ENCODE measurements at places on chromosomes 2 and 18.
A peak's percentile ranks its signal among the peaks of the same experiment; 100 is the strongest.

DNA sequence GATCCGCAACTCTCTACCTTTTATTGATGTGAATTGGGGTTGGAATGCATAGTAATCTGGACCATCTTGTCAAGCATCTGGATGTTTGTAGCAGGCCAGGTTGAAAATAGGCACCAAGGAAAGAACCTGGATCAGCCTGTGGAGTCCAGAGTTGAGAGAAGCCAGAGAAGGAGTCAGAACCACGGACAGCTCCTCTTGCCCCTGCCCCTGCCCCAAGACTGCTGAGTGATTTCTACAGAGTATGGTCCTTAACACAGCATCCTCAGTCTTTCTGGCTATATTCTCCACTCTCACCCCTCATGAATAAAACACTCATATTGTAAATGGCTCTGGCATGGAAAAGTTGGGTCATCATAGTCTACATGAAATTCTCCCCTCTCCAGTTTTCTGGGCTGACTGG lies 154.6 kb downstream of the LOXHD1 start:
- no peak for DNase-seq

DNA sequence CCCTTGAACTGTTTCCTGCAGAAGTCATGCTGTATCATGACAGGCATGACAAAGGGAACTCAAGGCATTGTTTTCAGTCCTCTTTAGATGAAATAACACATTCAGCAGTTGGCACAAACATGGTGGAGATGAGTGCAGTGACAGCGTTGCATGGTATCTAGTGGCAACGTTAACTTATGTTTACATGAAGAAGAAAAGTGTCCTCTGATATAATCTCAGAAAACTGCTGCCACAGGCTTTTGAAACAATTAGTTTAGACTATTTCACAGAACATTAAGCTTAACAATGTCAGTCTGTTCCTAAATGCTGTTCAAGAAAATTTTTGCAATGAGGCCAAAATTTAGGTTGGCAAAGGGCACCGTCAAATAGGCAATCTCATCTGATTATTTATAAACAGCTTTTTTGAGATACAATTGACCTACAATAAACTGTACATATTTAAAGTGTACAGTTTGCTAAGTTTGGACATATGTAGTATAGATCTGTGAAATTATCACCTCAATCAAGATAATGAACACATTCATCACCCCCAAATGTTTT lies 64.7 kb downstream of the LYPD6B start:
- no peak for DNase-seq

- DNase-seq = no peak
These were observed 678.0 kb upstream of the CDH2 start for GRCh38 chr18:28854964-28855363.

DNA sequence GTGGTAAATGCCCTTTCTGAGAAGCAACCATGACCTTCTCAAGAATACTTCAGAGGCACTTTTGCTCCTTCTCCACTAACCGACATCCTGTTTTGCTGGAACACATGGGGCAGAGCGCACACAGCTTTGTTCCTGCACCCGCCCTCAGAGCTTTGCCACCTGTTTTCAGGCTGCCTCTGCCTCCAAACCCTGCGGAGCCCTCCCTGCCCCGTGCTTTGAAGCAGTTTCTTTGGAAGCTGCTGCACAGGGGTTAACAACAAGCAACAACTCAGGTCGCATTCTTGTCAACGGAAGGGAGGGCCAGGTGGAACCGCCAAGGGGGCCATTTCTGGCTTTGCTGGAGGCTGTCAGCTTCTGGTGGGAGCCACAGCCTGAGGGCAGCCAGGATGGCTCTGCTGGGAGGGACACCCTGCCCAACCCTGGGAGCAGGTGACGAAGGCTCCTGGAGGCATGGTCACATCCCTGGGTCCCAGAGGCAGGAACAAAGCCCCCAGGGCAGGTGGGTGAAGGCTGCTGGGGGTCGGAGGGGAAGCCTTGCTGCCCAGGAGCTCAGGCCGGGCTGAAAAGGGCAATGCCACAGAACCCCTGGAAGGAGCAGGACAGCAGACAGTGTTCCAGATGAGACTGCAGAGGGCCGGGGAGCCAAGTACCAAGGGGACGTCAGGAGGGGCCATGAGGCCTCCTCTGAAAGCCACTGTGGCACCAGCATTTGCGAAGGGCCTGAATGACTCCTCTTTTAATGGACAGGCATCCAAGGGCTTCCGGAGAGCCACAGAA lies 46.8 kb downstream of the MRPS5 start:
- DNase-seq = peak; percentile 80

DNA sequence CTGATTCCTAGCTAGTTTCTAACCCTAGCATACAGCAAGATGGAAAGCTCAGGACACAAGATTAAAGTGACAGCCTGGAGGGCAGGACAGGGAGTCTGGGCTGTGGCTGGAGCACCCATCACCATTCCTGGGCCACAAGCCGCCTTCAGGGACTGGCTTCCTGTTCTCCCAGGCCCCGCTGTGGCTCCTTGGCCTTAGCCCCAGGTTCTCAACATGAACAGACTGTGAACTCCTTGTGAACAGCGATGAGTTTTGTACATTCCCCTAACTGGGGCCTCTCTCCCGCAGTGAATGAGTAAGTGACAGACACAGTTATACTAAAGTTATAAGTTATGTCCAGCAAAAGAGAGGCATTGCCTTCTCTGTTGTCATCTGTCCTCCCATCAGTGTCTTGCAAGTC lies 35.9 kb upstream of the SLC14A1 start:
- DNase-seq = no peak

All from activated T-helper 1 cell treated with anti-CD3 and anti-CD28 coated beads, Interleukin-12 subunit alpha, Interleukin-12 subunit beta, Interleukin-2, Interleukin-4 antibody, amounts not matched to agents 30 ng/mL and 10 ng/mL and 1 ng/mL, durations not matched to agents 14 hours and 24 hours and 36 hours (primary cell).